ENCODE measurements at places on chromosomes 3 and 15.

GRCh38 chr3:109644332-109644731 is 307.0 kb upstream of the DPPA4 start:
- DNase-seq: no peak

- DNase-seq: no peak
Measured at GRCh38 chr3:195570344-195570743, 13.4 kb downstream of the APOD start.

DNA sequence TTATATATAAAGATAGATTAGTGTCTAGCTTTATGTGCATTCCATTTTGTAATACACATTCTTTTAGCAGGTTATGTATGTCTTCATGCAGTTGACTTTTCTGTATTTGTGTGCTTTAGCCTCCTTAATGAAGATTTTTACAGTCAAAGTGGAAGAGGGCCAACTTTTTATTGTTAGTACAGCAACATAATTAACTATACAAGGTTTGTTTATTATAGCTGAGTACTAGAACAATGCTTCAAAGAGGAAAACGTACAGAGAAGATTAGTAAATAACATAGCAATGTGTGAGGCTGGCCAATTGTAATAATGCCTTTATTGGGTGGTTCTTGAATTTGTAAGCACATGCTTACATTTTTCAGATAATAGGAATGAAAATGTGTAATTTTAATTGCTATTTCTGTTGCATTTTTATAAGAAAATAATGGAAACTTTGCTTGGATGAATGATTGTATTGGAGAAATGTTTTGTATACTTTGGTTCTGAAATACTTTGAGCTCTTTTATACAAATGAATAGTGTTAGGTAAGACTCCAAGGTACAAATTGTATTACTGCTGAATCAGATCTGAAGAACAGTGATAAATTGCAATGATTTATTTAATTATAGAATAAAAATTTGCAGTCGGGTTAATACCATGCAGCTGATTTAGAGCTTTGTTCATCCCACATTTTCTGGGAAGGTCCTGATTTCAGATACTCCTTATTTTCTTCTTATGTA is 41.4 kb downstream of the UBE2E2 start:
- DNase-seq: no peak

- no peak for DNase-seq
Measured at GRCh38 chr15:68608206-68608843, 29.5 kb downstream of the CORO2B start.

DNA sequence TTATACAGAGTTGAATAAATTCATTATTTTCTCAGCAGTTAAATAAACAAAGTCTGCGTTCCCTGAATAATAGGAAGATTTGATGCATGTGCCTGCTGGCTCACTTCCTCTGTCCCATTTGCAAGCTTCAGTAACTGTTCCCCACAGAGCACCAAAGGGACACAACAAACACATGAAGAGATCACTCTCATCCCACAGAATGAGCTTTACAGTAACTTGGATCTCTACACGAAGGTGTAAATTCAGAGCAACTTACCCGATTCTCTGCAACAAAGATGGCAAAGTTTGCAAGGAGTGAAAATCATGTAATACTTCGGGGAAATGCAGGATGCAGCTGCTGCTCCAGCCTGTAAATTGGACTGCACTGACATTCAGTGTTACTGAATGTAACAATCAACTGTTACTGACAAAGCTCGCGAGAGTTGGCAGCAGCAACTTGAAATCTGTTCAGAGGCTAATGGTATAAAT is at the start of gene BCHE:
BCHE (minus strand) TSS at position 366 of the 468 bp plus-strand sequence. CDS start 6,390 bp downstream, outside the sequence.
- DNase-seq: no peak

DNA sequence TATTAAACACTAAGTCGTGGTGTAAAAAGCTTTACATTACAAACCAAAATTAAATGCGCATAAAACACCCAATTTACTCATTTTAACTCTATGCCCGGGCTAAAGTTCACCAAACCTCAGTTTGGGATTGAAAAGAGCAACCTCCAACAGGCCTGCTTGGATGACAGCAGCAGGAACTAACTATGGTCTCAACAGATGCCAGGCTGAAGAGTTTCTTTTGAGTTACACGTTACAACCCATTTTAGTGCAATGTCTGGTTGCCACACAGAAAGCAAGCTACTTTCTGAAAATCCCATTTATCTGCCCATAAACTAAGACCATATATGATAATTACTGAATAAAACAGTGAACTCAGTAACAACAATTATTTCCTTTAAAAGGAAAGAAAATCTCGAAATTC is 2.2 kb downstream of the SATB1 start:
- no peak for DNase-seq

GRCh38 chr3:43364926-43365325 is 78.6 kb downstream of the SNRK start:
- no peak for DNase-seq

DNA sequence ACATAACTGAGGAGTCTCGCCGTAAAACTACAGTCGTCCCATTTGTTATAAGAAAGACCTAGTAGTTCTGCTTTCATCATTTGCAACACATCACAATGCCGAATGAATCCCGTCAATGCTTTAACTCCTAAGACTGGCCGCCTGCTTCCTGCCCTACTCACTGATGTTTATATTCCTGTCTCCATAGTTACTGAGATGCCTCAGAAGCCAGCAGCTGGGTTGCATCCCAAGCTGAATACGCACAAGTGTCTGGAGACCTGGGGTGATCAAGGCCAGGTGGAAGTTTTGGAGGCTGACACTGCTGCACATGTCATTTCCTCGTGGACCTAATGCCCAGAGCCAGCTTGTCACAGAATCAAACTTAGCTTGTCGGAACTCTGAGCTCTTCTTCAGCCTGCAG is 95.2 kb upstream of the UBE2E1 start:
- DNase-seq: no peak

- DNase-seq: no peak
Measured at GRCh38 chr3:22296601-22297000, 545.6 kb upstream of the ZNF385D start.

- DNase-seq: no peak
Measured at GRCh38 chr3:127734754-127735473, 62.2 kb downstream of the ABTB1 start.

GRCh38 chr15:45637552-45638033 is 2.8 kb downstream of the SQOR start:
- DNase-seq: peak; percentile 90

GRCh38 chr3:107822308-107822707 is 268.5 kb downstream of the CD47 start:
- DNase-seq: no peak

DNA sequence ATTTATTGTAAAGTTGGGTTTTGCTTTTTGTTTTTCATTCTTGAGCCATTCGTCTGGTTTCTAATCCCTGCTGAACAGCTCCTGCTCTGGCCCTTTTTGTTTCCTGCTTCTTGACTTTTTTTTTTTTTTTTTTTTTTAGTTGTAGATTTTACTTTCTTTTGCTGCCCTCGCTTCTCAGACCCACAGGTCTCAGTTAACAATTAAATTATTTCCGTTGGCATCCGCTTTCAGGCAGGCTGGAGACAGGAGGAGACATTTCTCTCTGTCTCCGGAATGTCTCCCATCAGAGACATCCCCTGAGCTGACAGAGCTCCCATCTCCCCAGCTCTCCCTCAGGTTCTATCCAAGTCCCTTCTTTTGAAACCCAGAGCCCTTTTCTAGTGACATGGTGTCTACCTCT is 68.6 kb downstream of the SLC6A6 start:
- no peak for DNase-seq

DNA sequence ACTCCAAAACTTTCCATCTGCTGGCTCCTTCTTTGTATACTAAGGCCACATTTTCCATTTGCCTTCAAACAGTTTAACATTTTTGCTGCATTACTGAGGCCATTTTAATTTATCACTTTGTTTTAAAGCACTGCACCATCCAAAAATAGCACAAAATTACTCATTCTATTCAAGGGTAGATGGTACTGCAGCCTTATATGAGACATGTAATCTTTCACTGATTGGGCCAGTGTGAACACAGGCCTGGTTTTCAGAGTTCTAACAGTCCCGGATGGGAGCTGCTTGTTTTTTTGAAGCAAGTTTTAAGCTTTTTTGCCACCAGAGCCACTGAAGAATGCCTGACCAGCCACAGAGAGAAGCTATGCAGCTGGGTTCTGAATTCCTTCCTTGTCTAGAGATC is 172.3 kb upstream of the TSC22D2 start:
- DNase-seq: no peak

Measured in activated CD4-positive, alpha-beta T cell treated with anti-CD3 and anti-CD28 coated beads, Interleukin-10, Interleukin-2, amounts not matched to agents 100 ng/mL and 50 ng/mL, durations not matched to agents 16 hours and 8 hours (primary cell).